ENCODE measurements at places on chromosomes 11 and 22. TPM values are rescaled to one million over a fixed set of nuclear protein-coding genes. Genes with fewer than 3 reads are reported as not detected.

DNA sequence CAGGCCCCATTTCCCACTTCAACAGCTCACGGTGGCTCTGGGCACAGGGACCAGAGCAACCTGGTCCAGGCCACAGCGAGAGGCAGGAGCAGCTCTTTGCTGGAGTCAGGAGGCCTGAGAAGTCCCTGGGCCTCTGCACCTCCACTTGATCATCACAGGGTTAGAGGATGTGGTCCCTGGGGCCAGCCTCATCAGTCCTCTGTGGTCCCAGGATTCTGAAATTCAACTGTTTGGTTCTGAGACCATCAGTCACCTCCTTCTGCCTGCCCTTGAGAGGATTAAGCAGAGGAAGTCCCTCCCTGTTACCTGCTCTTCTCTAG, 24.9 kb upstream of the CBX7 start:
- no peak for DNase-seq

GRCh38 chr11:121757480-121758125, 304.8 kb upstream of the SORL1-AS1 start:
- DNase-seq, result no peak

GRCh38 chr22:17371448-17371847, 2.2 kb downstream of the CECR2 start:
- no peak for DNase-seq

- no peak for DNase-seq
Observed at GRCh38 chr22:37519268-37520195, at the start of gene CARD10. CARD10 (minus strand) TSS chr22:37519415; CDS start chr22:37519200, 215 bp downstream.

DNA sequence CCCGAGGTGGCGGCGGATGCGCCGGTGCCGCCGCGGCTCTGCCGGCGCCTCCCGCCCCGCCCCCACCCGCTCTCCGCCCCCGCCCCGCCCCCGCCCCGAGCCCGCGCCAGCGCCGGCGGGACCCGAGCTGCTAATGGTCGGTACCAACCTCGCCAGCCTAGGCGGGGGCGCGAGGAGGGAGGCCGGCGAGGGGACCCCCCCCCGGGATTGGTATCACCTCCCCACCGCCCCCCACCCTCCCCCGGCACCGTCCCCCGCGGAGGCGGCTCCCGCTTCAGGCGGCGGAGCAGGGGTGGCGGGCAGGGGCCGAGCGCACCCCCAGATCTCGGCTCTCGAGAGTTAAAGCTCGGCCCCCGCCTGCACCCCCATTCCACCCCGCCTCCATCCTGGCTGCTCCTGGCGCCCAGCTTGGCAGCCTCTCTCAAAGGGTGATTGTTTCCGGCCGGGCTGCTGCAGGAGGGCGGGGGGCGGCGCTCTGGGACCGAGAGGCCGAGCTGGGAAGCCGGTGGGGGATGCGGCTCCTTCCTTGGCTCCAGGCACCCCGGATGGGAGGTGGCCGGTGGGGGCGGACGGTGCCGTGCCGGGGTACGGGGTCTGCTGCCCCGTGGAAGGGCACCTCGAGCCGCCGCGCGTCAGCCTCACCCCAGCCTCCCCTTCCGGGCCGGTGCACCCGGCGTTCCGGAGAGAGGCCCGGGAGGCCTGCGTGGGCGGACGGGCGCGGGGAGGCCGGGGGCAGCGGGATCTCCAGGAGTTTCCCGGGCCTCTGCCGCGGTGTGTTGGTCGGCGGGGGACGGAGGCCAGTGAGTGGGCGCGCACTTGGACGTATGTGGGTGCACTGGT, at the start of gene B3GAT1:
Gene B3GAT1, minus strand, starts transcription at position 40 of the 840 bp plus-strand sequence. CDS start 24,583 bp downstream, outside the sequence.
- DNase-seq, result no peak

- peak; percentile 10 for DNase-seq
Observed at GRCh38 chr11:68050371-68050841, 11.6 kb downstream of the TCIRG1 start.

DNA sequence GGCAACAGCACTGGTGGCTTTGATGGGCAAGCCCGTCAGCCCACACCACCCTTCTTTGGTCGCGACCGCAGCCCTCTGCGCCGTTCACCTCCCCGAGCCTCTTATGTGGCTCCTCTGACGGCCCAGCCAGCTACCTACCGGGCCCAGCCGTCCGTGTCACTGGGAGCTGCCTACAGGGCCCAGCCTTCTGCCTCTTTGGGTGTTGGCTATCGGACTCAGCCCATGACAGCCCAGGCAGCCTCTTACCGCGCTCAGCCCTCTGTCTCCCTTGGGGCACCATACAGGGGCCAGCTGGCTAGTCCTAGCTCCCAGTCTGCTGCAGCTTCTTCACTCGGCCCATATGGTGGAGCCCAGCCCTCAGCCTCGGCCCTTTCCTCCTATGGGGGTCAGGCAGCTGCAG, 8.0 kb downstream of the RBM14 start:
- DNase-seq, result no peak

- no peak for DNase-seq
Observed at GRCh38 chr11:114194702-114195101, 101.5 kb upstream of the NNMT start.

- no peak for DNase-seq
Observed at GRCh38 chr11:65552388-65552951, 5.7 kb downstream of the LTBP3 start.

- DNase-seq, result no peak
Observed at GRCh38 chr11:113771964-113772363, 1.5 kb downstream of the ZW10 start.

DNA sequence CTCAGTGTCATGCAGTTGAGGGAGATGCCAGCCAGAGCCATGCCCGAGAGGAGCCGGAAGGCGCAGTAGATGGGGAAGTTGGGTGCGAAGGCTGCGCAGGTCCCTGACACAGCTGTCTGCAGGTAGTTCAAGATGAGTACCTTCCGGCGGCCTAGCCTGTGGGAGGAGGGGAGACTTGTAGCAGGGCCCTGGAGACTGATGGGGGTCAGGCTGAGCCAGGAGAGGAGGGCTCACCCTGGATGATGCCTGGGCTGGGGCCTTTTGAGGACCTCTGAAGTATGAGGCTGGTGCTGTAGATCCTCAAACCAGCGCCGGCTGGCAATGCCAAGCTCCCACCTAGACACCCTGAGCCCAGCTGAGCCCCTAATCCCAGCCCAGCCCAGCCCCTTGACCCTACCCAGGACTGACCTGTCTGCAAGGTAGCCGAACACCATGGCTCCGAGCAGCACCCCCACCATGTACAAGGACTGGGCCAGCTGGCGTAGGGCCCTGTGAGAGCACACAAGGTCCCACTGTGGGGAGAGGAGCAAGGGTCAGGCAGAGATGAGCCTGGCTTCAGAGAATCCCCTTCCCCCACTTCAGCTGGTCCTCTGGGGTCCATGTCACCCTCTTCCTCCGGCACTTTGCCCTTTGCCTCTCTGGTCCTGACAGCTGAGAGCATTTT, 1.1 kb downstream of the SLC22A6 start:
- no peak for DNase-seq

DNA sequence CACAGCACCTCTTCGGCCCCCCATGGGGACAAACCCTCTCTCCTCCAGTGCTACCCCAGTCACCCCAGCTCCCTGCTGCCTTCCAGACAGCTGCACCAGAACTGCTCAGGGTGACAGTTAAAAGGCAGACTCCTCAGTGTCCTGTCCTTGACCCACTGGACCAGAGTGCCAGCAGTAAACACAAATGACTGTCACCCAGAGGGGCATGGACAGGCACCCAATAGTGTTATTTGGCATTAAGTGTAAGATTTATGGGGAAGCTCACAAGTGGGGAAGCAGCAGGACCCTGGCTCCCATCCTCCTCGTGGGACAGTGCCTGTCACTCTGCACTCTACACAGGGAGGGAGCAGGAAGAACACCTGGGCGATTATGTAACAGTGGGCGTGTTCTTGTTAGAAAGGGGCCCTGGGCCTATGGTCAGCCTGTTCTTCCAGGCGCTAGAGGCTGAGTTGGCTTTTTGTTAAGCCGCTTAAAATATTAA, 5.0 kb downstream of the RPS19BP1 start:
- no peak for DNase-seq

DNA sequence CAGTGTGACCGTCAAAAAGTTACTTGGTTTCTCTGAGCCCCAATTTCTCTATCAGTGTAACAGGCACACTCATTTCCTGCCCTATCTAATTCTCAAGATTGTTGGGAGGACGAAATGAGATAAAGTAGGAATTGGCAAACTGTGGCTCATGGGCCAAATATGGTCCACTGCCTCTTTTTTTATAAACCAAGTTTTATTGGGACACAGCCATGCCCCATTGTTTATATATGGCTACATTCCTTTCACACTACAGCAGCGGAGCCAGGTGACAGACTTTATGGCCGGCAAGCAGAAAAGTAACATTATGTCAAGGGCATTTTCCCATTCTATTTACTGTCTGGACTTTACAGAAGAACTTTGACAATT, 116.7 kb upstream of the TIMP3 start:
- DNase-seq, result no peak

DNA sequence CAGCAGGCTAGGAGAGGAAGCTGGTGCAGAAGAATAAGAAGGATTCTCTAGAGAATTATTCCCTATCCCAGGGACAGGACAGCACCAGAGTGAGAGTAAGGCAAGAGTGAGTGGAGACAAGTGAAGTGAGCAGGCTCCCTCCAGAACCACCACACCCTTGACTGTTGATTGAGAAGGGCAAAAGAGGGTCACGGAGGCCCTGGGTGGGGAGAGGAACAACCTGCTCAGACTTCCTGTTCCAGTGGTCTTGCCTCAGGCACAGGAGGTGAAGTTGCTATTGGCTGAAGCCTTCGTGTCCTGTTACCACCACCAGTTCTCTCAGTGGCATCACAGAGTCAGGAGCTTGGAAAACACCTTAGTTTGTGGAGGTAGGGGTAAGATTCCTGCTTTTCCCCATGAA, 51.7 kb upstream of the CCDC89 start:
- DNase-seq, result no peak

DNA sequence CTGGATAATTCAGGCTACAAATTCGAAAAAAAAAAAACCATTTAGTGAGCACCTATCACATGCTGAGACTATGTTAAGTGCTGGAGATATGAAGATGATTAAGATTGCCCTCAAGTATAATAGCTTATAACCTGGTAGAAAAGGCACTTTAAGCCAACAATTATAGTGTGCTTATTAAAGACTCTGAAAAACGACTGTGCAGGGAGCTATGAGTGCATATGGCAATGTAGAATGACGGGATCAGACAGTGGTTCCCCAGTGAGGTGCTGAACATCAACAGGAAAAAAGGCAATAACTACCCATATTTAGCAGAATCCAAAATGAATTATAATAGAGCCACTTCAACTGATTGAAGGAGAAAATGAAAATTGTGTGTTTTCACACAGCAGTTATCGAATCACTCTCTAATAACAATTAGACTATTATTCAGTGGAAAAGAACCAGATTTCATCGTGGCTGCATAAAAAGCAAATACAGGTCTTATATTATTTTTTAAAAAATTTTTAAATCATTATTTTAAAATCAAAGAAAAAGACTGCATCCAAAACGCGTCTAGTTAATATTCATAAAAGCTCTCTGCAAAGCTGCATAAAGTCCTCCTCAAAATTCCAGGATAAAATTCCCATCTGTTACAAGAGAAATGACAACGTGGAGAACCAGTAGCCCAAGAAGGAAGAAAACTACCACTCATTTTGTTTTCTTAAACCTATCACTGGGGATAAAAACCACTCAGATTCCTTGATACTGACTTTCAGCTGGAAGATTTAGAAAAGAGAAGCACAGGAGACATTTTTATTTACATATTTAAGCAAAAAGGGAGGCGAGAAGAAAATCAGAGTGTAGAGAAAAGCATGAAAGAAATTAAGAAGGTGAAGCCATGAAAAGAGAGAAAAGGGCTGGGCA, 1.1 kb downstream of the MTMR2 start:
- no peak for DNase-seq

- DNase-seq, result no peak
Observed at GRCh38 chr22:37045958-37046357, 5.6 kb upstream of the KCTD17 start.

- no peak for DNase-seq
Observed at GRCh38 chr11:102829316-102830000, 14.0 kb downstream of the MMP3 start.

GRCh38 chr11:33531743-33532181, 168.9 kb downstream of the C11orf91 start:
- peak; percentile 57 for DNase-seq

DNA sequence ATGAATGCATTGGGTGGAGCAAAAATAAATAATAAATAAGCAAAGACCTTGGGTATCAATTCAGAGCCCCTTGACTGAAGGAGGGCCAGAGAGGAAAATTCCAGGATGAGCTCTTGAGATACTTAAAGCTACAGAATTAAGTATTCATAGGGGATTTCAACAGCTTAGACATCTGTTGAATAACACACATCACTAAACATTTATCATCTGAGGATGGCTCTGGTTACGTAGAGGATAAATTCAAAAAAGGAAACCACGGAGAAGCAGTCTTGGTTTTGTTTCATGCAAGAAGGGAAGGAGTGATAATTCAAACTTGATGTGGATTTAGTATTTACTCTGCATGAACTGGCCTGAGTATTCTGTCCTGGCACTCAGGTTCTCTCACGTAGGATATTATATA, 29.8 kb downstream of the ARHGAP42 start:
- DNase-seq, result no peak

GRCh38 chr11:27514558-27514957, 8.0 kb upstream of the LIN7C start:
- no peak for DNase-seq

- no peak for DNase-seq
Observed at GRCh38 chr11:79720115-79720514, 279.3 kb upstream of the TENM4 start.

DNA sequence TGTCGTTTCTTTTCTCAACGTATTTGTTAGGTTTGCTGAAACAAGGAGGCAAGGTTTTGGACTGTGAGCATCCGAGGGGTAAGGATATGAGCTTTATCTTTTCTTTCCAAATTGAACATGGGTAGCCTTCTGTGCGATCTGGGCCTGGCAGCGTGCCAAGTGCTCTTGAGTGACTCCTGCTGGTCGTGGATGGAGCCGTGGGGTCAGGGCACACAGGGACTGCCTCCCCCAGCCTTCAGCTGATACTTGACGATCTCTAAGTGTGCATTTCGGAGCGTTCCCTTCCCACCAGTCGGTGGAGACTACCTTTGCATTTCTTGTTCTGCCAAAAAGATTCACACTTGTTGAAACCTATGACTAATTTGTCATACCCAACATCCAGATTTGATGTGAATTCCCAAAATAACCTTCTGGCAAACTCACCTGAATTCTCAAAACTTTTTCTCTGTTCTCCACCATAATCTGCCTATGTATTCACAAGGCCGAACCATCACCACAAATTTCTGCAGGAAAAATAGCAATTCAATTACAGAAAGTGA, 40.1 kb upstream of the CLMP start:
- DNase-seq, result peak; percentile 22

DNA sequence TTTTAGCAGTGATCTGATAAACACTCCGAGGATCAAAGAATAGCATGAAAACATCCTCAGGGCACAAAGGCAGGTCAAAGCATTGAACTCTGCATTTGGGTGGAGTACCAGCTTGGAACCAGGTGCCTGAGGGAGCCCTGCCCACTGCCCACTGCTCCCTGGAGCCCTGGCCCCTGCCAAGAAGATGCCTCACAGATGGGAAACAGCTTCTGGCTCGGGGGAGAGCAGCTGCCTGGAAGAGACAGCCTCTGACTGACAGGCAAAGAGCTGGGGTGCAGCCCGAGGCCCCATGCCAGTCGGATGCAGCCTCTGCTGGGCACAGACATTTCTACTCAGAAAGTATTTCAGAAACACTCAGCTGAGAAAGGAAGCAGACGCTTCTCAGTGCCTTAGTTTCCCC, 13.2 kb downstream of the LMO1 start:
- no peak for DNase-seq

KDM2A gene
- total RNA-seq, result 39.0 TPM

APOL5 gene
- not detected for total RNA-seq

SLC37A4 gene
- 29.7 TPM for total RNA-seq

CLMP gene
- total RNA-seq, result 12.5 TPM

TMPRSS13 gene
- total RNA-seq, result not detected
